ENCODE measurements at places on chromosomes 6 and 20.

DNA sequence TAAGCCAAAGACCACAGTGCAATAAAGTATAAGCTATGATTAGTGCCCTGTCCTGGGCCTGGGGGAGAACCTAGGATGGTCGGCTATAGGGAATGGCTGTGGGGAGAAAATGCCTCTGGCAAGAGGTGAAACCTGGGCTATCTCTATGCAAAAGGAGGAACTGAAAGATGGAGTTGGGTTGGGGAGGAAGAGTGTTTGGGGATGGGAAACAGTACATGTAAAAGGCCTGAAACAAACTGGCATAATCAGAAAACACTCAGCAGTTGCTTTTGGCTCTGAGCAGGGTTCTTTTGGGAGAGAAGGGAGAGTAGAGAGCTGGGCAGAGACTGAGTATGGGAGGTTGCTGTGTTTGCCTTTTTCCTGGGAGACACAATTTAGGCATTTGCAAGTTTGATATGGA lies 31.9 kb upstream of the FUCA2 start:
- no peak for DNase-seq

- DNase-seq: no peak
Measured at GRCh38 chr6:137315081-137315480, 95.9 kb upstream of the IFNGR1 start.

DNA sequence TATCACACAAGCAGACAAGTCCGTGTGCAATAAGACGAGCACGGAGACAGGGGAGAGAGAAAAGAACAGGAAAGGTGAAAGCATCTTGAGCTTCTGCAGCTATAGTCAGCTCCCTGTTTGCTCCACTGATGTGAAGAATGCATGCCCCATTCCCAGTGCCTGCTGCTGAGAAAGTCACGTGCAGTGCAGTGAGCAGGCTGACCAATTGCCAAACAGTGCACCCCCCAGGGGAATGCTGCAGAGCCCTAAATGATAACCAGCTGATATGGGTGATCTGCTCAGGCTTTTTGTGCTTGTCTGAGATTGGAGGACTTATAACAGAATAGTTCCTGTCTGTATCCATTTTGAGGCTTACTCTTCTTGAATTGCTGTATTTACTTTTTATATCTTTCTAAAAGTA lies 121.5 kb downstream of the PACRG start:
- no peak for DNase-seq

GRCh38 chr6:89944826-89945407 lies 50.6 kb downstream of the GJA10 start:
- no peak for DNase-seq

- no peak for DNase-seq
Measured at GRCh38 chr6:148214667-148215066, 128.0 kb upstream of the SASH1 start.

DNA sequence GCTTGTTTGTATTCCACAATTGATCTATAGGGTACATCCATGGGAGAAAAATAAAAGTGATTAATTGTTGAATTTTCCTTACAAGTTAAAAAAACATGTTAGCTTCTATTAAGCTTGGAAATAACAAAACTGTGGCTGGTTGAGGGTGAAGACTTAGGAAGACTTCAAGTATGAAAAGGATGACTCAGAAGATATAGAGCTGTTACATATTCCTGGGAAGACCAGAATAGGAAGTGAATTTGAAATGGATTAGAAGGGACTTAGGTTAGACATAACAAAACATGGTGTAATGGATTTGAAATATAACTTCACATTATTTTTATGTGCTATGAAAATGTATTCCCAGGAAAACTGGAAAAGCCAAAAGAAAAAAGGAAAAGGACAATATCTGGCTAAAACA lies 732.2 kb downstream of the HDGFL1 start:
- no peak for DNase-seq

DNA sequence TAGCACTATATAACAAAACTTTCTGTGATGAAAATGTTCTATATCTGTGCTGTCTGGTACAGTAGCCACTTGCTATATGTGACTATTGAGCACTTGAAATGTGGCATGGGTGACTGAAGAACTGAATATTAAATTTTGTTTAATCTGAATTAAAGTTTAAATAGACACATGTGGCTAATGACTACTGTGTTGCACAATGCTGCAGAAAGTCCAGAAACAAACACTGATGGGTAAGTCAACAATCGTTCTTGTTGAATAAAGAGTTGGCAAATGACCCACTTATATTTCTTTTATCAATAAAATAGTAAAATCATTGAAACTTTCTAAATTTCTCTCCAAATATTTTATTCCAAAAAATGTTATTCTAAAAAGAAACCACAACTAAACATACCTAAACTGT lies 81.8 kb downstream of the PROKR2 start:
- no peak for DNase-seq

GRCh38 chr6:150641398-150642139 lies 41.9 kb downstream of the PLEKHG1 start:
- no peak for DNase-seq

GRCh38 chr6:31402324-31403282 lies 792 bp upstream of the MICA start:
- DNase-seq: peak; percentile 79

Data from WERI-Rb-1 (cell line).